Tibial nerve (tissue), 4 donors: ENCODE measurements at places on chromosomes 5 and 9.

DNA sequence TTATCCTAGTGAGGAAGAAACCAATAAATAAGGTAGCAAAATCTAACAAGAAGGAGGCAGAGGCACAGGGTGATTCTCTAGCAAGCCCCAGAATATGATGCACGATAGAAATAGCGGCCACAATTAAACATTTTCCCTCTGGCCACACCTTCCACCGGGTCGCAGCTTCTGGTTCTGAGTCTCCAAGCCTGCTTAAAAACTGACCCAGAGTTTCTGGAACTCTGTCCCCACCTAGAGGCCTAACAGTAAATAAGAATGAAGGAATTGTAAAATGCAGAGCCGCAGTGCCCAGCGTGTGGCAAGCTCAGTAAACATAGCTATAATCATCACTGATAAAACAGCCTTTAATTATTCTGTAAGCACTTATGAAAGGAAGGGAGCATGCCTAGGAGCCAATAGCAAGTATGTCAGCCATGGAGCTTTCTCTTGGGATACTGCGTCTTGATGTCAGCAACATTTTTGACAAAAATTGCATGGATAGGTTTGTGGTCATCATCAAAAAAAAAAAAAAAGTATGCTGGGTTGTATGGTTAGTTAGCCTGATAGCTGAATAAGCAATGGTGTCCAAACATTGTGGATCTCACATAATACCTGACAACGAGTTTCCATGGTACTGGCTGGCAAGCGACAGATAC is 465.5 kb downstream of the DNAH5 start:
- peak; percentile 7 for DNase-seq

- DNase-seq, result no peak
These were observed 30.4 kb downstream of the ARL15 start for GRCh38 chr5:54279960-54280359.

- DNase-seq, result no peak
These were observed 17.9 kb downstream of the HSD17B4 start for GRCh38 chr5:119470105-119470763.

GRCh38 chr9:135772056-135772646 is 70.2 kb downstream of the KCNT1 start:
- DNase-seq, result no peak

- no peak for DNase-seq
These were observed 185.0 kb downstream of the DAB2IP start for GRCh38 chr9:121836366-121836885.

GRCh38 chr9:27535701-27536118 is 6.1 kb upstream of the MOB3B start:
- DNase-seq, result no peak

DNA sequence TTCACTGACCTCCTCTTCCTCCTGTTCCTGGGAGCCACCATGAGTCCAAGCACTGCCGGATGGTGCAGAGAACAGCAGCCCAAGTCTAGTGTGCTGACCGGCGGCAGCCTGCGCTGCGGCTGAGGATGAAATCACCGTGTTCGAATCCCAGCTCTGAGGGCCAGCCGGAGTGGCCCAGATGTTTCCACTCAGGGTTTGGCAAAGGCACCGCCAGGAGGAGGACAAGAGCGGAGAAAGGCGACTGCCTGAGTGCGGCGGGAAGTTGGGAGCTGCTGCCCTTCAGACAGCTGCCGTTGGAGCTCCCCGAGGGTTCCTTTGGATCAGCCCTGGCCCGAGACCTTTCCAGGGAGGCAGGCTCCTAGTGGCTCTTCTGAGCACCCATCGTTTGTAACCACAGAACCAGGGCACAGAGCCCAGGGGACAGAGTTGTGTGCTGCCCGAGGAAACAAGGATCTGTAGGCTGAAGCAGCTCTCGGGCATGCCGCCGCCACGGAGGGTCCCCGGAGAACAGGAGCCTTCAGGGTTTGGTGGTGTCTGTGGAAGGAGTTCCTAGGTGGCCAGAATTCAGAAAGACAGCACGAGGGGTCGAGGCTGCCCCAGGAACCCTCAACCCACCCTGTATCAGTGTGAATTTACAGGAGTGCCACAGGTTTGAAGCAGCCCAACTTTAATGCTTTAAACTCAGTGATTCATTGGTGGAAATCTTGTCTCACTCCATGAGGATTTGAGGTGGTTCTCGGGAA is 115.6 kb upstream of the COL5A1 start:
- DNase-seq, result peak; percentile 24

- no peak for DNase-seq
These were observed 146.7 kb upstream of the RAI14 start for GRCh38 chr5:34509392-34509791.

DNA sequence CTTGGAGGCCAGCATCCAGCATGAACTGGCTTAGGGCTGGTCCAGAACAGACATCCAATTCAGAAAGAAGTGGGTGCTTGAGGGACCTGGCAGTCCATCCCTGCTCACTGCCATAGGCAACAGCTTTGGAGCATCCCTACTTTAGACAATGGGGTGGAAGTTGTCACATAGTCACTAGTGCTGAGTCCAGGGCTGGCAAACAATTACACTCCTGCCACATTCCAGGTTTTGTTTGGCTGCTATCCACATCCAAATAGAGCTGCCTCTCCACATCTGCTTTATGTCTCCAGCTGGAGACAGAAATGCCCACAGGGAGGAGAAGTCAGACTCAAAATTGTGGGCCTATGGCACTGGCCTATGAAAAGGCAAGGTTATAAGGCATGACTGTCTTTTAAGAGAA is 7.0 kb downstream of the FSTL4 start:
- DNase-seq, result no peak

GRCh38 chr9:35801328-35802128 is 10.1 kb downstream of the NPR2 start:
- DNase-seq, result no peak

- no peak for DNase-seq
These were observed 143.2 kb upstream of the VLDLR start for GRCh38 chr9:2478421-2478820.

GRCh38 chr9:3732077-3733038 is 206.6 kb upstream of the RFX3 start:
- no peak for DNase-seq

DNA sequence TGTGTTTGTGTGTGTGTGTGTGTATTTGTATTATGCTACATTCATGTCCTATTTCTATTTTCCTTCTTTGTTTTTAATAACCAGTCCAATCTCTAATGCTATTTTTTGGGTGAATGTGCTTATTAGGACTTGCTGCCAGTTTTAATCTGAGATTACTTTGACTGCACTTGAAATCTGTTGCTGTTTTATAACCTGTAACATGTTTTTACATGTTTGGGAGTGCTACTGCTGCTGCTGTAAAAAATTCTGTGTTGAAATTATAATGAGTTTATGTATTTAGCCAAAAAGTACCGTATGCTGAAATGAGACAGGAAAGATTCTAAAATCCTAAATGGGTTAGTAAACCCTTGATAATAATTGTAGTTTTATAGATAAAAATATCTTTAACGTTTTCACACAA is 104.7 kb upstream of the SSBP2 start:
- DNase-seq, result no peak

DNA sequence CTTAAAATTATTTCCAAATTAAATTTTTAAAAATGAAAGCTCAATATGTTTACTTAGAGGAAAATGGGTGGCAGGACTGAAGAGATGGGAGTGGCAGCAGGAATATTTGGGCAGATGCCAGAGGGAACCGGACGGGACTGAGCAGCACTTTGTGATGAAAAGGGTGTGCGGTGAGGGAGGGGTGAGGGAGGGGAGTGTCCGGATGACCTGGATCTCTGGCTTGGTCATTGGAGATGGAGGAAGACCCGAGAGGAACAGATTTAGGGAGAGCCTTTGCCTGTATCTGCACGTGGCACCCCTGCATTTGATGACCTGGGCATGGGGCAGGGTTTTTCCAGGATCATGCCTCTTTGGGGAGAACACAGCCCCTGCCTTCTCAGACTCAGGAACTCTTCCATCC is 201.1 kb upstream of the MVB12B start:
- DNase-seq, result no peak

- DNase-seq, result no peak
These were observed 50.8 kb downstream of the FXN start for GRCh38 chr9:69086312-69086711.

DNA sequence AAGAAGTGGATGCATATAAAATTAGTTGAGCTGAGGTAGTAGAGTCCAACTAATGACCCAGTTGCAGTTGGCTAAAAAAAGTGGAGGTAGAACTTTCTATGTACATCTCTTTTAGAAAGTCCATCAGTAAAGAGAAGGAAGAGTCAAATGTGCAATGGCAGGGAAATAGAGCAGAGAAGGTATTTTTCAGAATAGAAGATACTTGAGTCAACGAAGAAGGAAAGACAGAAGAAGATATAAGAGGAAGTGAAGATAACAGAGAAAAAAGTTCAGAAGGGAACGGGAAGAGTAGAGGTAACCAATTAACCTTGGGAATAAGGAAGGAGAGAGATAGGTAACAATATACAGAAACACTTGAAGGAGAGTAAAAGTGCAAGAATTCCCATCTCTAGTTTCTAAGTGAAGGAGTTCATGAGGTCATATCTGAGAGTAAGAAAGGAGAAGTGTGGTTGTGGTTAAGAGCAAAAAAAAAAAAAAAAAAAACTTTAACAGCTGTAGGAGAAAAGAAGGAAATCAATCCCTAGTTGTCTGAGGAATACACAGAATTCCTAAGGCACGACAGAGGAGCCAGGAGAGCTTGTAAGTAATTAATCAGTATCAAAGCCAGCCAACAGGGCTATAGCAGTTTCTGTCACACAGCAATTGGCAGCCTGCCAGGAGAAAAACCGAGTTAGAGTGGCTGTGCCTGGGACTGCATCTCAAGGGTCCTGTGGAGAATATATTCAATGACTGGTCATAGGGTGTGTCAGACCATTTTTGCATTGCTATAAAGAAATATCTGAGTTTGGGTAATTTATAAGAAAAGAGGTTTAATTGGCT is 61.0 kb downstream of the ARL15 start:
- DNase-seq, result peak; percentile 17

- DNase-seq, result no peak
These were observed 259.2 kb upstream of the RGMB start for GRCh38 chr5:98514215-98514614.

GRCh38 chr5:59249160-59249559 is 644.4 kb downstream of the PDE4D start:
- DNase-seq, result no peak

DNA sequence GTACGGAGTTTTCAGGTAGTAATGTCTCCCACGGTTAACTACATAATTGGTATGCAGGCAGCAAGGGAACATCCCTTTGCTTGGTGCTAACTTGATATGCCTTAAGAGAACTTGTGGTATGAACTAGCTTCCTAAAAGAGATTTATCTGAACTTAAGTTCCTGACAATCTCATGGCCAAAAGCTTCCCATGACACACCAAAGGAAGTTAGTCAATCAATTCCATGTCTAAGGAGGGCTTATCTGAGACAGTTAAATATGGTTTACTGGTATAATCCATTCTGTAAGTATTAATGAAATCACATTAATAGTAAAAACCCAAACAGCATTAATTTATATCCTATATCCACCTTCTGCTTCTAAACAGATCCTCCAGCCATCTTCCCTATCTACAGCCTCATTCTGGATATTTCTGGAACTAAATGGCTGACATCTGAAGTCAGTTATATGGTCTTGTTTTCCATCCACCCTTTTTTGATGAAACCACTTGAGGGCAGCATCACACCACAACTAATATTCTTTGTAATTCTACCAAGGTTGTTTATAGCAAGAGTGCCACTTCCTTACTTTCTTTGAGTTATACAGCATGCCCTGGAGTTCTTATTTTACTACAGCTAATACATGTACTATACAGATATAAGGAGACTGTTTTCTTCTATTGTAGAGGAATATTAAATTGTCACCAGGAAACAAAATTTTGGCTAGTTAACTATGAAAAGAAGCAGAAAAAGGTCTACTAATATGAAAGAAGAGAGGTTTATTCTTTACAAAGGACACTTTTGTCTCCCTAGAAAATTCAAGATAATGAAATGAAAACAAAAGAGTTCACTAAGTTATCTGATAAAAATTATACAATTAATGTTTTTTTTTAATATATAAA is 34.7 kb downstream of the SHOC1 start:
- no peak for DNase-seq

GRCh38 chr9:38126730-38127129 is 57.7 kb upstream of the SHB start:
- no peak for DNase-seq

- DNase-seq, result peak; percentile 88
These were observed 35.0 kb downstream of the IPPK start for GRCh38 chr9:92634712-92635605.

DNA sequence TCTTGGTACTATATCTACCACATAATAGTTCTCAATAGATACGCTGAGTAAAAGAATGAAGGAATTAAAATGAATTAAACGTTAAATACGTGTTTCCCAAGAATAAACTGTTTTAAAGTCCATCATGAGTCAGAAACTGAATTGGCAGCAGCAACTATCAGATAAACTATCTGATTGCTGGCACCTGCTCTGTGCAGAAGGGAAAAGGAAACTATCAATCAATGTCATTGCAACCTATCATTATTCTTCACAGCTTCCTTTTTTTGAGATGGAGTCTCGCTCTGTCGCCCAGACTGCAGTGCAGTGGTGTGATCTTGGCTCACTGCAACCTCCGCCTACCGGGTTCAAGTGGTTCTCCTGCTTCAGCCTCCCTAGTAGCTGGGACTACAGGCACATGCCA is 8.8 kb upstream of the WDR36 start:
- DNase-seq, result no peak

DNA sequence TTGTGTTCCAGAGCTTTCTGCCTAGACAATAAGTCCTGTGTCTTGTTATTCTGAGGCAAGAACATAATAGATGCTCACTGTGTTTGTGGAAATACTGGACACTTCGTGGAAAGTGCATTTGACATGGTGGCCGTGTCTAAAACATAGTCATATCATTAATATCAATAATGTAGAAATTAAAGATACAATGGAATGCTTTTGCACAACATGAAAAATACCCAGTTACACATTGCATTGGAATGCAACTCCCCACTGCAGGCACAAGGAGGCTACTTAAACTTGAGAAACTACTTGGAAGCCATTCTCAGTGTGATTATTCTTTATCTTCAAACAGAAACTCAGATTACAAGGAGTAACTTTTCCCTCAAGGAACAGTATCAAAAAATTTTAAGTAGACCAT is 145.3 kb upstream of the ZNF462 start:
- DNase-seq, result no peak

DNA sequence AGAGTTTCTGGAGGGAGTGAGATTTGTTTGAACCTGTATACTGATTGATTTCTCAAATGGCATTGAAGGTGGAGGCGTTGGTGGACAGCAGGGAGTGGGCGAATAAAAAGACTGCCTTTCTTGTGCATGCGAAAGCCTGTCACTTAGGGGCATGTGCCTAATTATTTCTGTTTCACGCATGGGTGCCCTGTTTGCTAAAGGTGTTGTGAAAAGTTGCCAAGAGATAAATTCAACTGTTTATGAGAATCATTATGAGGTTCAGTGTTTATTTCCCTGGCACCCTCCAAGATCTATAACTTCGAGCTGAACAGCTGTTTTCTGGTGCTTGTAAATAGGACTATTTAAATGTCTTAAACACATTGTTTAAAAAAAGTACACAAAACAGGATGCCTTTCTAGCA is 67.4 kb upstream of the DMRTA1 start:
- no peak for DNase-seq

DNA sequence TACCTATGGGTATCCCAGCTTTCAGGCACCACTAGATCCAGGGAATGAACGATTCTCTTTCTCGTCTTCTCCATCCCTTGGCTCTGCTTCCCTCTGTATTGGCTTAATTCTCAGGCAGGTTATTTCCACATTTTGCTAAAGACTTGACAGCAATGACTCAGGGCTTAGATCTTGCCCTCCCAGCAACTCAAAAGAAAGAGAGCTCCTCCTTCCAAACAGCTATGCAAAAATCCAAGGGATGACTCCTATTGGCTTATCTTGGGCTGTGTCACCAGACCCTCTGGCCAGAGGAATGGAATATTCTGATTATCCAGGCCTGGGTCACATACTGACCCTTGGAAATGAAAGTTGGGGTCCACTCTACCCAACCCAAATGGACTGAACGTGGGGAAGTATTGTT is 270.2 kb downstream of the NTRK2 start:
- no peak for DNase-seq
